ENCODE measurements at places on chromosomes 16 and 17.

- no peak for DNase-seq
Measured at GRCh38 chr16:5903832-5904231, 806.2 kb upstream of the EEF2KMT start.

GRCh38 chr16:19110537-19111360 lies 3.0 kb upstream of the ITPRIPL2 start:
- no peak for DNase-seq

- no peak for DNase-seq
Measured at GRCh38 chr17:32831223-32831622, 45.7 kb downstream of the MYO1D start.

DNA sequence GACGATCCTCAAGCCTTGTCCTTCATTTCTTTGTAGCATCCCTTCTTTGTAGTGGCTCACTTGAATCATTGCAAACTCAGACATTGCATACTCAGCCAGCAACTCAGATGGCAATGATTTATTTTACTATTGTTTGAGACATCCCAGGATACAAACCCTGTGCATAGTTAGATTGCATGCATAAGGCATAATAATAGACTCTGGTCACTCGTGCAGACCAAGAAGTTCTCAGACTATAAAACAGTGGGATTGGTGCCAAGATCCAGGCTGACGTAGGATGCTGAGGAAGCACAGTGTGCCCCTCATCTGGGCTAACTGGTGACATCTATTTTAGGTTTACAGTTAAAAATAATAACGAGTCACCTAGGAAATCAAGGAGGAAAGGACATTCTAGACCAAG lies 142.3 kb downstream of the PMP22 start:
- no peak for DNase-seq

DNA sequence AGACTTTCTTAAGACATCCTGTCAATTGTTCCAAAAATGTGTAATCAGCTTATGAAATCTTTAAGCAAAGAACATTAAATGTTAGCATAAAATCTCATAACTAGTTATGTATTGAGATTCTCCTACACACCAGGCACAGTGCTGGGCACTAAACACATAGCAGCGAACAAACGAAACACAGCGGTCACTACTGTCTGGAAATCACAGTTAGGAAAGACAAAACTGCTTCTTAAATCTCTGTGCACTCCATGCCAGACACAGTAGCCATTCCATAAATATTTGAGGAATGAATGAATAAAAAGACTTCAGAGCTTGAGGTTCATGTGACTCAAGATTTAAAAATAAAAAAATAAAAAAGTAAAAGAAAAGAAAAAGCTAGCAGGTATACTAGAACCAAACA lies 20.1 kb downstream of the TOX3 start:
- DNase-seq, result no peak

- no peak for DNase-seq
Measured at GRCh38 chr17:48173191-48173984, 65.8 kb downstream of the SNX11 start.

DNA sequence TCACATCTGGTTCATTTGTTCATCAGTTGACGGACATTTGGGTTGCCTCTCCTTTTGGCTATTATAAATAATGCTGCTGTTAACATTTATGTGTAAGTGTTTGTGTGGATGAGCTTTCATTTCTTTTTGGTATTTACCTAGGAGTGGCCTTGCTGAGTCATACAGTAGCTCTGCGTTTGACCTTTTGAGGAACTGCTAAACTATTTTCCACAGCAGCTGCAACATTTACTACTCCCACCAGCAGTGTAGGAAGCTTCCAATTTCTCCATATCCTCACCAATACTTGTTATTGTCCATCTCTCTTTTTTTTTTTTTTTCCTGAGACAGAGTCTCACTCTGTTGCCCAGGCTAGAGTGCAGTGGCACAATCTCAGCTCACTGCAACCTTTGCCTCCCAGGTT lies 20.7 kb upstream of the PLCG2 start:
- DNase-seq, result no peak

- DNase-seq, result no peak
Measured at GRCh38 chr17:416293-417206, 63.9 kb upstream of the RPH3AL start.

- no peak for DNase-seq
Measured at GRCh38 chr16:69732101-69732500, 5.7 kb upstream of the NQO1 start.

DNA sequence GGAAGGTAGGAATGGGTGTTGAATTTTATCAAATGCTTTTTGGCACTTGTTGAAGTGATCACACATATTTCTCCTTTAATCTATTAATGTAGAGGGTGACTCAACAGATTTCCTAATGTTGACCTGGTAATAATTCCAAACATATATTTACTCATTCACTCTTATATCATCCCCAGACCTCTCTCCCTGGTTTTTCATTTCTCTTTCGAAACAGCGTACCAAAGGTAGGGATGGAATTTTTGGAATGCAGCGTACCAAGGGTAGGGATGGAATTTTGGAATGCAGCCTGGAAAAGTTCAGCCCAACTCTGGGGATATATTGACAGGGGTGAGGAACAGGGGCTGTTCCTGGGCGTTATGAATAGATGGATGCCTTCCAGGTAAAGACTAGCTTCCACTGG lies 7.3 kb downstream of the KIF18B start:
- DNase-seq, result no peak

- DNase-seq, result no peak
Measured at GRCh38 chr17:64657610-64658125, 4.4 kb downstream of the SMURF2 start.

DNA sequence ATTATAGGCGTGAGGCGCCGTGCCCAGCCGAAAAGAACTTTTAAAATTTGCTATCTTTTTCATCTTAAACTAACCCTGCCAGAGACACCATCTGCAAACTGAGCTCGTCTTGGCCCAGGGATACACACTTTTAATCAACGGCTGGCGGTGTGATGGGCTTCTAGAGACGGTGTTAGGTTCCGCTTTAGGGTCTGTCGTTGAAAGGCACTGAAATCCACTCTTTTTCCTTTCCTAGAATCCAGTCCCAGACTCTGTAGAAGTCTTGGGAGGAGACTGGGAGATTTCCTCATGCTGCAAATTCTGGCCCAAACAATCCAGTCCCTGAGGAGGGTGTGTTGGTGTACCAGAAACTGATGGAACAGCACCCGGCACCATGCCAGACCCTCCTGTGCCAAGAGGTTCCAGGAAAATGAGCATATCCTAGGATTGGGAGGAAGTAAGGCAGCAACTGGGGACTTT lies 52.0 kb upstream of the TEX2 start:
- DNase-seq, result no peak

DNA sequence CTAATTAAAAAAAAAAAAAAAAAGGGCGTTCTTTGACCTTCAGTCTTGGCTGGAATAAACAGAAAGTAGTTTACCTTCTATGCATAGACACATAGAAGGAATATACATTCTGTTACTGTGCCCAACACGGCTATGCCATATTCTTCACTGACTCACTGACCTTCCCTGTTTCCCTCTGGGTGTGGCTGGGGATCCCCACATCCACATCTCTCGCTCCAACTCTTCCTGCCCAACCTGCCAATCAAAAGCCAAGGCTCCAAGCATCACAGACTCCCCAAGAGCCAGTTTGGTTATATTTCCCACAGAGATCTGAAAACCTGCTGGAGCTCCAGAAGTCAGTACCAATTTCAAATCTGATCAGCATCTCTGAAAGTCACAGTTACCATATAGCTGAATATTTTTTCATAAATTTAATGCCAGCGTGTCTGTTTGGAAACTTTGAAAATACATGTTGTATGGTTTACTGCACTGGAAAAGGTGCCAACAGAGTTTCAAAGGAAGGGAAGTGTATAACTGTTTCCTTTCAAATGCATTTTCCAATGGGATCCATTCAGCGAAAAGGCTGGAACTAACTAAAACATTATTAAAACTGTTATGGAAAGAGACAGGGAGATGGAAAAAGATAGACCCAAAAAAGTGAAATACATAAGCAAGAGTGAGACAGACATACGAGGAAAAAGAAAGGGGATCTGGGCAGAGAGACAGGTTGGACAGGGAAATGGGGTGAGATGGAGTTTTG lies 91.8 kb downstream of the SMG6 start:
- DNase-seq, result no peak

GRCh38 chr16:24015923-24016322 lies 180.1 kb downstream of the PRKCB start:
- no peak for DNase-seq

DNA sequence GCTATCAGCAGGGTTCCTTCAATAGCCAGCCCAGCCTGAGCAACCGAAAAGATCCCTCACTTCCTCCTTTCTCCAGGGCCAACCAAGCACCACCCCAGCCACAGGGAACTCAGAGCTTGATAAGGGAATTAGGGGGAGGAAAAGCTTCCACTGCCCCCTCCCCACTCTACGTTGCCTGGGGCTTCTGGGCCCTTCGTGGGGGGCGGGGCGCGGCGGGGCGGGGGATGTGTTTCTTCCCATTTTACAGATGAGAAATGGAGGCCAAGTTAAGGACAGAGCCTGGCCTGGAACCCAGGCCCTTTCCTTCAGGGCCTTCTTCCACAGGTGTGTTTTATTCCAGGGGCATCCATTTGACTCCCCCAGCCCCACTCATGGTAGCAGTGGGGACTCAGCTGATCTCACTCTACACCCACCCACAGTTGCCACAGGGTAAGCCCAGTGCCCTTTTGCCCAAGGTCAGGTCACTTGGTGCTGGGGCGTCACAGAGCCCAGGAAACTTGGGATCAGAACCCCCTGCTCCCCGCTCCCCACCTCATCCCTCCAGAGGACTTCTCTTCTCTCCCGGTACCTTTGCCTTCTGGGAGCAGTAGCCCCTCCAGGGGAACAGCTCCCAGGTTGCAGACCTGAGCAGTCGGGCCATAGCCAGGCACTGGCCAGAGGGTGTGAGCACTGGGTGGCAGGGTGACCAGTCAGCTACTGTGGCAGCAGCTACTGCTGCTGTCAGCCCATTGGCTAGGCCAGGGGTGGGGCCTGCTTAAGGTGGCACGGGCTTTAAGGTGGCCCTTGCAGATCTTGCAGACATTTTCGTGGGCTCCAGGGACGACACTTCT lies at the start of gene LDHD:
Gene LDHD, minus strand, starts transcription at position 700 of the 830 bp plus-strand sequence. Its CDS starts 60 bp downstream, at position 640.
- no peak for DNase-seq

DNA sequence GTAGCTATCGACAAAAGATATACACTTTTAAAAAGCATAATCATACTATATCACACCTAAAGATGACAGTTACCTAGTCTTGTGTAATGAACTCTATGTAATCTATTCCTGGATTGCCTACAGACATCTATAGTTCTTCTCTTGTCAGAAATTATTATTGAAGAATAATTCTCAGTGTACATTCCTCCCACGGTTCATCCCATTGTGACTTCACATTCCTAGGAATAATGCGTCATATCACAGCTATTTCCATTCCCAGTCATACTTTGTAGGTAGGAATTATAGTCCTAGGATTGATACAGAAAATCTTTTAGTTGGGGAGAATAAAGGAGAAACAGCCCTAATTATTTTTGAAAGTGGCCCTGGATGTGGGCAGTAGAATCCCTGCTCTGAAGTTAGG lies 44.0 kb upstream of the ABCC11 start:
- no peak for DNase-seq

DNA sequence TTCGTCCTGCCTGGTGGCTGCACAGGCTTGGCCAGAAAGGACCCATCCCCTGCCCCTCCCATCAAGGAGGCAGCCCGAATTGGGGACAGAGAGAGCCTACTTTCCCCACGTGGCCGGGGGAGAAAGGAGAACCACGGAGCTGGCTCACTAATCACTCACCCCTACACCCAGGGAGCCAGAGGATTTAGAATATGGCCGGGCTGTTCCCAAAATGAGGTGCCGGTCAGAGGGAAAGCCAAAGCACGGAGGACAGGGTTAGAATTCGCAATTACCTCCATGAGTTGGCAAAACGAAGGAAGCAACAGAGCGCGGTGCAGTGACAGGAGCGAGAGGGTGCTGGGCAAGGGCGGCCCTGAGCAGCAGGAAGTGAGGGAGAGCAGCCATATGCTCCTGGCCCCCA lies 33.1 kb downstream of the SHISA6 start:
- DNase-seq, result no peak

DNA sequence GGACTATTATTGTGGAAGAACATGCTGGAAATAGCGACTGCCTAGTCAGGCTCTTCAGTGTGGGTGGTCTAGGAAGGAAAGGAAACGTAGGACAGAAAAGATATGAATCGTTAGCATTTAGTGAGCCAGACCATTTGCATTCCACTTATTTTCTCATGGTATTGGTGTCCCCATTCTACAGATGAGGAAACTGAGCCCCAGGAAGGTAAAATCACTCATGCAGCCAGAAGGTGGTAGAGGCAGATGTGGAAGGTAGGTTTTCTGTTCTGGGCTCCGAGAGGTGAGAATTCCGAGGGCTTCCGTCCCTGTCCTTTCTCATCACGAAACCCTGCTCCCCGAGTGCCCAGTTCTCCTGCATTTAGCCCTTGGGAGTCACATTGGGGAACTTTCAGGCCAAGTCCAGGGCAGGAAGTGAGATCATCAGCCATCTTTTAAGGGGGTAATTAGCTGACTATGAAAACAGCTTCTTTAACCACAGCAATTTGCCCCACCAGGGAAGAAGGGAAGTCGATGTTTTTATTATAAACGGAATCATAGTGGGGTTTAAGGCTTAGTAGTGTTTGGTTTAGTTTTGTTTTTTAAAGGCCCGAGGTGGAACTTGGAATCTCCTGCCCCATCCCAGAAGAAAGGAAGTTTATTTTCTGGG lies 110.7 kb upstream of the IRX3 start:
- no peak for DNase-seq

DNA sequence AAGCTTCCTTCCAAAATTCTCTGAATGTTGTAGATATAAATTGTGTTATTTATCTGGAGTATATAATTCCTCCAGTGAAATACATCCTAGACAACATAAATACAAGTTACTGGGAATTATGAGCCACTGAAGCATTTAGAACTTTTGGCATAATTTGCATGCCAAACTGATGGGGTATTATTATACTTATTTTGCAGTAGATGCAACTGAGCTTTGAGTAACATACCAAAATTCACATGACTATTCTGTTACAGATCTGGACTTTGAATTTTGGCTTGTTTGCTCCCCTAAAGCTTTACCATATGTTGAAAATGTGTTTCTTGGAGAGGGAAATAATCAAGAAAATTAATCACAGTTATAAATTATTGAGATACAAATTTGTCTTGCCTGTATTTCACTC lies 372.5 kb downstream of the CDH11 start:
- no peak for DNase-seq

- DNase-seq, result no peak
Measured at GRCh38 chr16:75392906-75393305, 40.4 kb downstream of the CFDP1 start.
